ENCODE measurements at places on chromosomes 12 and 14.
A peak's percentile ranks its signal among the peaks of the same experiment; 100 is the strongest.

GRCh38 chr14:25756876-25757275 lies 706.9 kb upstream of the STXBP6 start:
- DNase-seq, result no peak

- DNase-seq, result no peak
These were observed 24.5 kb upstream of the PPP1R13B start for GRCh38 chr14:103871596-103872480.

DNA sequence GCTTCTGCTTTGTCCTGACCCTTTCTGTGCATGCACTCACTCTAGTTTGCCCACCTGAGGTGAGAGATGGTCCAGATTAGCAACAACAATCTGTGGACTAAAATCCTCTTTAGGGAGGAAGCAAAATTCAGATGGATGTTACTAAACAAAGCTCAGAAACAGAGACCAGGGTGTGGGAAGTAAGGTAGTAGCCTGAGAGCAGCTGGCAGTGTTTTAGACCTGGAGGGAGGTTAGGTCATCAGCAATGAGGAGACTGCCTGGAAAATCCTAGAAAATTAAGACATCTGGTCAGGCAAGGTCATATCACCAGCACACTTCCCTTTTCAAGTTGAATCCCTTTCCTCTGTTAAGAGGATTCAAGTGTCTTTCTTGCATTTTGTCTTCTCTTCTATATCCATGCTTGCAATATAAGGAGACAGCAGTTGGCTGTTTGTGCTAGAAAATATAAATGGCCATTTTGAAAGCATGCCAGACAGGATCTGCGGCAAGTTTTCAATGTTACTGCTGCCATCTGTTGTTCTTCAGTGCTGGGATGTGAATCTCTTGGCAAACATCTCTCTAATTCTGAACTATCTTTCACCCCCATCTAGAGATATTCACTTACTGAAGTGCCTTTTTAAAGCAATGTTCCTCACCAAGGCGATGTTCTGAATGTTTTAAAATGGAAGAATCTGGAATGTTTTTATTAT lies 266.4 kb downstream of the NAV3 start:
- DNase-seq, result no peak

DNA sequence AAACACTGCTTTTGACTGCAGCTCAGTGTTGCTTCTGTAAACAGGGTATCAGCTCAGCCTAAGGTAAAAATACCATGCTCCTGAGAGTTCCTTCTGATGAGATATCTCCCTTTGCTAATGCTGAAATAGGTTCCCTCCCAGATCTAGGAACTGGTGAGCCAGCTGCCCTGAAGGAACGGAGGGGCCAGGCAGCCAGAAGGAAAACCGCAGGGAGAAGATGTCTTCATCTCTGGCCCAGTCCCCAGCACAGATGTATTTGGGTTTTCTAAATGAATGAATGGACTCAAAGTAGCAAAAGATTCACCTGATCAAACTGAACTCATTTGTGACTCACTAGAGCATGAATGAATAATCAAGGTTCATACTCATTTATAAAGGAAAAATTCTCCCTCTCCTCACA lies 247.8 kb downstream of the MSRB3 start:
- no peak for DNase-seq

- DNase-seq, result no peak
These were observed 9.2 kb downstream of the KTN1 start for GRCh38 chr14:55589171-55589570.

- no peak for DNase-seq
These were observed 25.6 kb downstream of the CALCOCO1 start for GRCh38 chr12:53701518-53702264.

GRCh38 chr12:108210001-108210400 lies 80.9 kb downstream of the WSCD2 start:
- no peak for DNase-seq

DNA sequence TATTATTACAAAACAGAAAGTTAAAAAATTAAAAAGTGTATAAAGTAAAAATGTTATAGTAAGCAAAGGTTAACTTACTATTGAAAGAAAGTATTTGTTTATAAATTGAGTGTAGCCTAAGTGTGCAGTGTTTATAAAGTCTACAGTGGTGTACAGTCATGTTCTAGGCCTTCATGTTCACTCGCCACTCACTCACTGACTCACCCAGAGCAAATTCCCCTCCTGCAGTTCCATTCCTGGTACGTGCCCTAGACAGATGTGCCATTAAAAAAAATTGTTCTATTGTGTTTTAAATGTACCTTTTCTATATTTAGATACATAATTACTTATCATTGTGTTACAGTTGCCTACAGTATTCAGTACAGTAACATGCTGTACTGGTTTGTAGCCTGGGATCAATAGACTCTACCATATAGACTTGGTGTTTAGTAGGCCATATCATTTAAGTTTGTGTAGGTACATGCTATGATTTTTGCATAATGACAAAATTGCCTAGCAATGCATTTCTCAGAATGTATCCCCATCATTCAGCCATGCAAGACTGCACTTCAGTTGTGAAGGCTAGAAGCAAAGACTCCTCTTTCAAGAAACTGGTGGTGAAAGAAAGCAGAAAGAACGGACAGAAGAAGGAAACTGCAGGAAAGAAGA lies 100.6 kb downstream of the DACT1 start:
- no peak for DNase-seq

- DNase-seq, result peak; percentile 76
These were observed at the start of gene CFAP251 for GRCh38 chr12:121917950-121918678. CFAP251 (plus strand) TSS chr12:121918592; CDS start chr12:121921306, 2,714 bp downstream.

GRCh38 chr12:102300824-102301461 lies 103.3 kb upstream of the PMCH start:
- no peak for DNase-seq

DNA sequence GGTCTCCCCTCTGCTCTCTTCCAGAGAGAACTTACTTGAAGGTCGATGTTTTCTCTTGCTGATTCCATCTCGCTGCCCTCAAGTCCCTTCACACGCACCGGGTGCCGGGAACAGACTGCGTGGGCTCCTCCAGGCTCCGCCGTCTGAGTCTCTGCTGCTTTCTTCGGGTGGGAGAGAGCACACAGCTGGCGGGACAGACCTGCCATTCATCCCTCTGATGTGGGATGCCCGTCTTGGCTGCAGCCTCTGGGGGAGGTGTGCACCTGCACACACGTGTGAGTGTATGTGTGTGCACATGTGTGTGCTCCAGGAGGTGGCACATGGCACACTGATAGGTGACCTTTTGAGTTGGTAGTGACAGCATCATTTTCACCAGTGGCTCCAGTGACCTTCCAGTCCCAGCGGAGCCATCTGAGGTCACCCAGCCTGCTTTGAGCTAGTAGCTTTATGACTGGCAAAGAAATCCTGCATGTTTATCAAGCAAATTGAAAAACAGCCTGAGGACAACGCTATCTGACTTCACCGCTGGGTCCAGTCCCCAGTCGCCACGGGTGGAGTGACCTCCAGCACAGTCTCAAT lies at the start of gene NINJ2:
Gene NINJ2 (minus strand): TSS at position 153 of the 579 bp plus-strand sequence. CDS start 85 bp downstream, at position 68.
- DNase-seq, result no peak

GRCh38 chr14:36504771-36505175 lies 15.3 kb downstream of the NKX2-1 start:
- no peak for DNase-seq

DNA sequence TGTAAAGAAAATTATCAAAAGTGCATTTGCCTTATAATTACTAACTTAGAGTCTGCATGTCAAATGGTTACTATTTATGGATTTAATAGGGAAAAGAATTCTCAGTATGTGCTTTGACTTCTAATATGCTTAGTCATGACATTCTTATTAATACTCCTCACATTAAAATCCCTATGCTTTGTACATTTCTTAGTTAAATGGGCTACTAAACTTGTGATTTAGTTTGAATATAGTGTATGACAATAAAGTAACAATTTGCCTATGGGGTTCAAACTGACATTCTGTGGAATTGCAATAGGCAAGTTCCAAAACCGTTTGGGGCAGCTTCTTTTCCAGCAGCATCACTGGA lies 361.9 kb upstream of the TMTC1 start:
- no peak for DNase-seq

DNA sequence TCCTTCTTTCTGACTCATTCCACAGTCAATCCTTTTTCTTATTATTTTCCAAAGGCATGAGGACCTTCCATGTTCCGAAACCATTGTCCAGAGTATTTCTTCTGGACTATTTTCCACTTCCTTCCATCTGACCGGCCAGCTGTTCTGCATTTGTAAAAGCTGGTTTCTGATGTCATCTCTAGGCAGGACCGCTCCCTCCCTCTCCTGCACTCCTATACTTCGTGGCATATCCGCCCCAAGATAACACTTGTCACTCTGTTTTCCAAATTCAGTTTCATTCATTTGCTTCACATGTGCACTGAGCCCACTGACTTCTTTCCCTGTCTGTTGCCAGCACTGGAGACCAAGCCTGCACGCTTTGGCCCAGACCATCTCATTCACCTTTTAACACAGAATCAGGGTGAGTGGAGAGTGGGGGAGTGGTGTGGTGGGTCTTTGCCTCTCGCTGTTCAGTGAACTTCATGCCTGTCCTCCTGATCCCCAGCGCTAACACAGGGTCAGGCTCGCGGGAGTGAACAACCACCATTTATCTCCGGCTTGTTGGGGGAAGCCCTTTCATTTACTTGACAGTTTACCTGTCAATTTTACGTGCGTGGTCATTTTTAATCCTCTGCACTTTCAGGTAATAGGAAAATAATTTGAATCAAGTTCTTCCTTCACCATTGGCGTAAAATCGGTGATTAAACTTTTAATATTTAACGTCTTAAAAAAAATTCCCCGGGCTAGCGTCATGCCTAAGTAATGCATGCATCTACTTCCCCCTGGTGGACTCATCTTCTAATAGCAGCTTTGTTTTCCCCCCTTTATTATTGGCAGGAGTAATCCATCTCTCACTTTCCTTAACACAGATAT lies 52.5 kb downstream of the C12orf75 start:
- DNase-seq, result peak; percentile 13

GRCh38 chr14:100408350-100409002 lies 85.3 kb downstream of the SLC25A47 start:
- no peak for DNase-seq

GRCh38 chr12:121942145-121942718 lies 23.8 kb downstream of the CFAP251 start:
- no peak for DNase-seq

- no peak for DNase-seq
These were observed 66.4 kb downstream of the ATXN2 start for GRCh38 chr12:111532751-111533150.

GRCh38 chr12:18907127-18907526 lies 169.2 kb downstream of the CAPZA3 start:
- DNase-seq, result no peak

DNA sequence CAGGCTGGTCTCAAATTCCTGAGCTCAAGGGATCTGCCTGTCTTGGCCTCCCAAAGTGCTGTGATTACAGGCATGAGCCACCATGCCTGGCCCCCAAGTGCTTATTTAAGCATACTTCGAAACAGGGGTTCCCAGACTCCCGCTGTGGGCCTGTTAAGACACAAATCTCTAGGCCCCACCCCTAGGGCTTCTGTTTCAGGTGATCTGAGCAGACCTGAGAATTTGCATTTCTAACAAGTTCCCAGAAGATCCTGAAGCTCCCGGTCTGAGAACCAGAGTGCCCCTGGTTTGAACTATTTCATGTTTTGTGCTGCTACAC lies 25.0 kb downstream of the GCH1 start:
- no peak for DNase-seq

GRCh38 chr14:104438166-104438887 lies 141.2 kb upstream of the C14orf180 start:
- no peak for DNase-seq

GRCh38 chr12:120833849-120834248 lies 70.3 kb downstream of the SPPL3 start:
- no peak for DNase-seq

GRCh38 chr12:12542964-12543363 lies 19.7 kb downstream of the DUSP16 start:
- DNase-seq, result no peak

GRCh38 chr12:95214466-95214865 lies 2.8 kb downstream of the FGD6 start:
- DNase-seq, result peak; percentile 20

DNA sequence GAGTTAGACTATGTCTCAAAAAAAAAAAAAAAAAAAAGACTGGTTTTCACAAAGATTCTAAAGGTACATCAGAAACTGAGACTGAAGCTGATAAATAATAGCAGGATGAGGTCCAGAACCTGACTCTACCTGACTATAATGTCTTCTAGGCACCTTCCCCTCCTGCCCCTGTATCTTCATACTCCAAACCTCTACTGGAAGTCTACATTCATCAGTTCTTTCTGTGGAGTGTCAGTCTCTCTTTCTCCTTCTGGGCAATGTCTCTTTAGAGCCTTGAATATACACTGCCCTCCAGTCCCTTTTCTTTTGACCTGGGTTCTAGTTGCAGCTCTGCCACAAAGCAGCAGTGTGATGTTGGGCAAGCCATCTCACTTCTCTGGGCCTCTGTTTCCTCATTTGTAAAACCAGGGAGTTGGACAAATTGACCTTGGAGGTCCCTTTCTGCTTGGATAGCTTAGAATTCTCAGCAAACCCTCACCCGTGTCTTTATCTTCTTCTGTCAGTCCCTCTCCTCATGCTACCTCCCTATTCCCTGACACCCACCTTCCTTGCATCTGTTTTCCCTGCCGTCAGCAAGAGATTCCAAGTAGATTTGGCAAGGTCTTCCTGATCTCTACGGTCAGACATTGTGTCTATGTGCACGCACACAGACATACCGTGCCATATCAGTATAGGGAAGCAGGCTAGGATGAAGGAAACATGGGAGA lies 4.3 kb downstream of the NFE2 start:
- DNase-seq, result no peak

GRCh38 chr14:68978172-68978911 lies 760 bp downstream of the ACTN1 start:
- DNase-seq, result no peak

- no peak for DNase-seq
These were observed 115.8 kb upstream of the MED13L start for GRCh38 chr12:116393255-116393654.

GRCh38 chr12:28582672-28583376 lies 392.6 kb downstream of the CCDC91 start:
- DNase-seq, result no peak

DNA sequence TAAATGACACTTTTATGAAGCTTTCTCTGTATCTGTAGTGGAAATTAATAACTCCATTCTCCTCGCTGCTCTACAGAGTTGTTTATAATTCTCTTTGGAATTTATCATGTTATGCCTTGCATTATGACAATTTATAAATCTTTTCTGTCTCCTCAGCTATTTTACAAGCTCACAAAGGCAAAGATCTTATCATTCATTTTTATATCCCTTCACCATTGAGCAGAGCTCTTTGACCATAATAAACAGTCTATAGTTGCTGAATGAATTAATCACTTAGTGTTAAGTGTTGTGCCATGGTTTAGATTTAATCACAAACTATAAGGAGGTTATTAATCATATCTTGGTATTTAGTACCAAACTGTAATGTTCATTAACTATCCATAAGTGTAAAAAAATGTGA lies 126.4 kb downstream of the NAV3 start:
- DNase-seq, result no peak

- DNase-seq, result no peak
These were observed 6.7 kb upstream of the CD163L1 start for GRCh38 chr12:7450667-7451066.

GRCh38 chr12:121392325-121392716 lies 7.6 kb upstream of the RNF34 start:
- no peak for DNase-seq

GRCh38 chr12:56326533-56326932 lies 7.3 kb downstream of the PAN2 start:
- DNase-seq, result no peak

All from NCI-H1417 treated with DMSO at 0.1 percent for 48 hours (cell line).